ENCODE measurements at places on chromosomes 5 and 9.

- no peak for DNase-seq
These were observed 185.0 kb downstream of the CSNK1G3 start for GRCh38 chr5:123696921-123697341.

DNA sequence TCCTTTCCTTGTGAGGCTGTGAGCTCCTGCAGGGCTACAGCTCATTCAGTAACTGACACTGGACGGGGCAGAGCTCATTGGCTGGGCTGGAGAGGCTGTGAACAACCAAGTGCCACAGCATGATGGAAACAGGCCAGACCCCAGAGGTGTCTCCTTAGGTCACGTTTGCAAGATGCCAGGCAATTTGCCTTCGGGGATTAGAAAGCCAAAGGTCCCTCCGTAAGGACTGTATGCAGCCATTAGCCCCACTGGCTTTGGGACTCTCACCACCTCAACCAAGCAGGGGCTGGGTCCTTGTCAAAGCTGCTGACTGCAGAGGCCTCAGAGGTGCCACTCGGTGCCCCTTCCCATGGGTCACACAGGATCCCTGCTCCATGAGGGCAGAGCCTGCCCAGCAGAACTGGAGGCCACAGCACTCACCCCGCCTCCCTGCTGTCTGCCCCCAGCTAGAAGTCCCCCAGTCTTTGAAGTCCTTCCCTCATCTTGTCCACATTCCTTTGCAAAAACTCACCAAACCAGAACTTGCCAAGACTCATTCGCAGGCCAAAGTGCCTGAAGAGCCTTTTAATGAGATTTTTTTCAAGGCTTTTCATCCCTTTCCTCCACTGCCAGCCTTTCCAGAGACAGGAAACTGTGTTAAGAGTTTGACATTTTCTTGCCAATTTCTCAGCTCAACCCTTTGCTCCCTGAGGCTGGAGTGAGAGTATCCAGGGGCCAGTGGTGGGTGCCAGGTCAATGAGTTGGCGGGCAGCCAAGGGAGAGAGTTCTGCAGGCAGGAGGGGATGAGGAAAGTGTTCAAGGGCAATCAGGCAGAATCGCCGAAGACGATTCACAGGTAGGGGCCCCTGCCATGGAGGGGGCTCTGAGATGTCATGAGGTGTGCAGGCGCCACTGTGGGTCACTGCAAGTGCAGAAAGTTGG is 39.7 kb upstream of the SLC25A51 start:
- peak; percentile 95 for DNase-seq

- no peak for DNase-seq
These were observed 36.8 kb upstream of the SHOC1 start for GRCh38 chr9:111831371-111832108.

GRCh38 chr5:118249386-118249785 is 739.0 kb downstream of the DTWD2 start:
- DNase-seq, result no peak

DNA sequence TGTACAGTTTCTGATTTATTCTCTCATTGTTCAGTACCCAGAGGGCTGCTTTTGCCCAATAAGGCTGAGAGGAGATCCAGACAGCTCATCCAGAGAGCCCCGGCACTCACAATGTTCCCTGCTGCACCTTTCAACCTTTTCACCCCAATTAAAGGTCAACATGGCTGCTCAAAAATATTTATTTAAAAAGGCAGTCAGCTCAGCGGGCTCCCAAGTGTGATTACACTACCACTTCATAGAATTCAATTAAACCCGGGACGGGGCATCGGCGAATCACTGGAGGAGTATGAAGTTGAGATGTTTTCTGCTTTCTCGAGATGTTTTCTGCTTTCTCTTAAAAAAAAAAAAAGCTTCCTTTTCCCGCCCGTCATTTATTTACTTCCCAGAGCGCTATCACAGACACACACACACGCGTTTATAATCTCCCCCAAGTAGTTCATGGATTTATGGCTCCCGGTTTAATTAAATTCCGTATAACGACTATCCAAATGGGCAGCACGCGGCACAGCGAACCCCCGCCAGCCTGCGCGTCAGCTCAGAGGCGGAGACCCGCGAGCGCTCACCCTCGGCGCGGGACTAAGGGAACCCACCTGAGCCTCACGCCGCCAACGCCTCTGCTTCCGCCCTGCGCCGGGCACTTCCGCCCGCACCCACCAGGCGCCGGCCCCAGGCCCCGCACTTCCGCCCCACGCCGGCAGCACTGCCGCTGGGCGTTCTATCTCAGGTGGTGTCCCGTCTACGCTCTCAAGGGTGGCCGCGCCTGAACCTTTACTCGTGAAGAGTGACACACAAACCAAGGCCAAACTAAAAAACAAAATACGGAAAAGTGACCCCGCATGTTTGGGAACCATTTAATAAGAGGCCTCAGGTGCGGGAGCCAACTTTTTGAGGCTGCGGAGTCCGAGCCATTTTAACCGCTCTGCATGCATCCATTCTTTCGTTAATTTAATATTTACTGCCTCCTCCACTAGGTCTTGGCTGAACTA is at the start of gene C5orf63:
TSS of gene C5orf63 (minus strand) at position 642 of the 986 bp plus-strand sequence. CDS start 14,507 bp downstream, outside the sequence.
- DNase-seq, result no peak

DNA sequence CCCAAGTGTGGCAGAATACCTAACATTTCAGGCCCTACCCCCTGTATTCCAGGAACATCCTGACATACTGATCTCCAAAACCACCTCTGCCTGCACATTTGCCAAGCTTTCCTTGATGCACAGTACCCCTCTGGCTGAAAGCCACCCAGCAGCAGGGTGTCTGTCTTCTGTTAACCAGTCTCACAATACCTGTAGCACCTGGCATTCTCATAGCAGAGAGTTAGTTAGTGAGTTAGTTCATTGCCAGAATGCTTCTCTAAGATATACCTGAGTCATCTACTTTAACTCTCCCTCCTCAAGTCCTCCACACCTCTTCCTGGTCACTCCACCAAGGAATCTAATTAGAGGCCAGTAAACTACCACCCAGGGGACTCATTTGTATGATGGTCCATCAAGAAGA is 46.1 kb upstream of the IL7R start:
- no peak for DNase-seq

GRCh38 chr9:16289639-16290038 is 580.8 kb downstream of the BNC2 start:
- no peak for DNase-seq

- no peak for DNase-seq
These were observed 443.4 kb downstream of the DTWD2 start for GRCh38 chr5:118544887-118545449.

GRCh38 chr9:37747271-37747753 is 6.3 kb upstream of the TRMT10B start:
- peak; percentile 69 for DNase-seq

GRCh38 chr9:125968714-125969374 is 221.7 kb downstream of the PBX3 start:
- DNase-seq, result no peak

DNA sequence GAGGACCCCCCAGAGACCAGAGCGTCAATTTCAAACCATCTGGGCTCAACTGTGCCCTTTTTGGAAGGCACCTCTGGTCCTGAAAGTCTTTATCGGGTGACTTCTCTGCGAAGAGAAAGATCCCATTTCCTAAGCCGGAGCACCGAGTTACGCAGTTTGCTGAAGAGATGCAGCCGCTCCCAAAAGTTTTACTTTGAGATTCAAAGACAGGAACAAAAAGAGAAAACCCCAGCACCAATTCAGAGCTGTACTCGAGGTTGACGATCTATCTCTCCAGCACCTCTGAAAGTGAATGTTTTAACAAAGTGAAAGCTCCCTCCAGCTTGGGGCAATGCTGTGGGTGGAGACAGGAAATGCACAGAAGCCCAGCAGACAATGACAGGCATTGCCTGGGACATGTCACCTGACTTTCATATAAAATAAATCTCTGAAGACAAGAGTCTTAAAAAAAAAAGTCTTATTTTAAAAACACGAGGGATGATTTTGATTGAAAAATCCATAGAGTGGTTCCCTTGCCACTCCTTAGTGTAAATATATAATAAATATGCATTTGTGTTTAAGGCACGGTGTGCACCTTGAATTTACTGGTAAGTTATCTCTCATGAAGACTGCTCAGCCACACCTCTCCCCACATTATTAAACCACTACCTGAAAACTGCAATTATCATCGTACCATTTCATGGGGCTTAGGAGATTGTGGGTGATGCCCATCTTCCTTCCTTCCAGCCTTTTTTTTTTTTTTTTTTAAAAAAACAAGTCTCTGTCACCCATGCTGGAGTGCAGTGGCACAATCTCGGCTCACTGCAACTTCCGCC is 79.9 kb downstream of the FNBP1 start:
- DNase-seq, result peak; percentile 59

- DNase-seq, result no peak
These were observed 9.6 kb downstream of the STK10 start for GRCh38 chr5:172178301-172178987.

DNA sequence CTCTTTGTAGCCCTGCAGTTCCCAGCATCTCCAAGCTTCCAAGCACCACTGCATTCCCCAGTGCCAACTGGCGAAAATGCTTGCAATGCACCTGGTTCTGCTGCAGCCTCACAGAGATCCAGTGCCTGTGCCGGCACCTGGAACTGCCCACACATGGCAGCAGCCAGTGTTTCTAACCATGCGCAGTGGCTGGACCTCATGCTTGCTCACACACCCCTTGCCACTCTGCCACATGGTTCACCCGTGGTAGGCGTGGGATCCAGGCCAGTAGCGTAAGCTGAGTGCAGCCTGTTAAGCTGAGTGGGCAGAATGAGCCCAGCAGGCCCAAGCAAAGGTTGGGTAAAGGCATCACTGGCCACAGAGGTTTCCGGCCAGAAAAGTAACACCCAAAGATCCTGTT is 214.1 kb upstream of the VLDLR start:
- DNase-seq, result no peak

DNA sequence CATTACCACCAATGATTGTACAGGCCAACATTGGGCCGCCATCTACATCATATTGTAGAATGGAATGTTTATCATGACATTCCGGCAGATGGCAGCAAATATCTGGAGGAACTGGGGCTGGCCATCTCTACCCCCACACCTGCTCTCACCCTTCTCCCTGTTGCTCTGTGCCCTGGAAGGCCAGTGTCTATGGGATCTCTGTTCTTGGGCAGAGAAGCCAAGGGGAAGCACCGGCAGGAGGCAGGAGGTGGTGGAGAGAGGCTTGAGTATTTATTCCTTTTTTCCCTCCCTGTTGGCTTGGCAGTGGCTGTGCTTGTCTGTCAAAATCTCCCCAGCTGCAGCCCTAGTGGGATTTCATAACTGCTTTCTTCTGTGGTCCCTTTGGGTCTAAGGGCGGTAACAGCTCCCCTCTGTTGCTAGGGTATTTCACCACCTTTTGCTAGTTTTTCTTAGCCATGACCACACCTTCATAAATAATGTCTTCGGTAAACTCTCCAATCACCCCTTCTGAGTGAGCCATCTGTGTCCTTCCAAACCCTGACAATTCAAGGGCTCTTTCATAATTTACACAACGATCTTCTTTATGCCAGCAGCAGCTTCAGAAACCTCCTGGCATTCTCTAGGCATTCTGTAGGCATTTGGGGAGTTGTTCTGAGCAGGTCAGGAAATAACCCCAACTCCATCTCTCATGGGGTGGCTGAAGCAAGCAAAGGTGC is 225.8 kb downstream of the MELK start:
- DNase-seq, result no peak

DNA sequence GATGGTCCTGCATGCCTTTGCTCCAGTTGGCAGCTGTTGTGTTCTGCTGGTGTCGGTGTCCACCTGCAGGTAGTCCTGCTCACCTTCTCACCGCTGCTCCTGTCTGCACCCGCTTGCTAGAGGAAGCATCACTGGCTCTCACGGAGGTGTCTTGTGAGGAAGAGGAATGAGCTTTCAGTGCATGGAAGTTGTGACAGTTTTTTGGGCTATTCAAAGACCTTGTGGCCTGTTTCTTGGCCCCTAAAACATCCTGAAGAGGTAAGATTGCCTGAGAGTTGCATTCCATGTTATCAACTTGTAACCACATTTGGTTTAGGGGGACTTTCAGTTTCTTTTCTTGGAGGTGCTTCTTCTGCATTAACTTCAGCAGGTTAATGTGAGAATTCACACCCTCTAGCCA is 85.6 kb downstream of the MACROH2A1 start:
- DNase-seq, result no peak

GRCh38 chr9:13244181-13244580 is 35.3 kb downstream of the MPDZ start:
- DNase-seq, result no peak

DNA sequence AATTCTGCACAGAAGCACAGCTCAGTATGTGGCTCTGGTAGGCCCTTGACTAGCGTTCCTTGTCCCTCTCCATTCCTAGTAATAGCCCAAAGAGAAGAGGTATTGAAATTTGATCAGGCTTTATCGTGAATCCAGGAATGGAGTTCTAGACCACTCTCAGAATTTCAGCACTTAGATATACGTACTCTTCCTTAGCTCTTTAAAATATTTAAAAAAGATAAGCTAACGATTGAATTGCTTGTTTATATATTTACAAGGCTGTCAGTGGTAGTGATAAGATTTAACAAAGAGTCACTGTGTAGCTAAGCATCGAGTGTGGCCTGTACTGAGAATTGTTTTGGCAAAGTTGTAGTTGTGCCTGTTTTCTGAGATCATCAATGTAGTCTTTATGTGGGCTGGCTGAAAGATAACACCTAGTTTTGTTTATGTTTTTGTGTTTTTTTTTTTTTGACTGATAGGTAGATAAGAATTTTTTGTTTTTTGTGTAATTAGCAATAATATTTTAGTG is 2.5 kb downstream of the KIAA1958 start:
- no peak for DNase-seq

GRCh38 chr5:122517091-122517490 is 205.1 kb downstream of the SNCAIP start:
- DNase-seq, result no peak

DNA sequence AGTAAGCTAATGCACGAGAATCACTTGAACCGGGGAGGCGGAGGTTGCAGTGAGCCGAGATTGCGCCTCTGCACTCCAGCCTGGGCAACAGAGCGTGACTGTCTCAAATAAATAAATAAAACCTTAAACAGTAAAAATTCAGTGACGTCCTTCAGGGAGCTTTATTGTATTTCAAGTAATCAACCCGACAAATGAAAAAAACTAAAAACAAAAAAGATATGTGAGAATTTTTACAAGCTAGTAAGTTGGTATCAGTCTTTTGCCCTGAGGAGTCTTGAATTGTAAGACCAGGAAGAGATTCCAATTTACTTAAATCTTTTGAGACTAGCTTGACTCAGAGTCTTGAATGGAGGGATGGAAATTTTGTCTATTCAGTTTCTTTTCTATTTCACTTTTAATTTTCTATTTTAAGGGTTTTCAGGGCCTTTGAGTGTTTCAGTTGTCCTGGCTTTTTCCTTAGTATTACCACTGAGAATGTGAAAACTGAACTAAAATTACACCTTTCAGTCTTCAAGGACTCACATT is 126.0 kb upstream of the DHFR start:
- DNase-seq, result no peak

GRCh38 chr5:58921159-58921558 is 338.3 kb downstream of the RAB3C start:
- DNase-seq, result peak; percentile 27

GRCh38 chr9:13078164-13078563 is 201.3 kb downstream of the MPDZ start:
- DNase-seq, result no peak

GRCh38 chr5:62306896-62307689 is 1.1 kb downstream of the KIF2A start:
- peak; percentile 37 for DNase-seq

- DNase-seq, result peak; percentile 69
These were observed 190.8 kb downstream of the ARHGEF28 start for GRCh38 chr5:73816656-73817420.
